ENCODE measurements at places on chromosomes 16 and 17. TPM values are rescaled to one million over a fixed set of nuclear protein-coding genes. Genes with fewer than 3 reads are reported as not detected.

Gene KRTAP9-7
- not detected for polyA plus RNA-seq

Gene ITGAD
- polyA plus RNA-seq: not detected

Gene BCAR1
- not detected for polyA plus RNA-seq

Gene OTOP2
- not detected for polyA plus RNA-seq

Gene CD300LB
- polyA plus RNA-seq: 0.60 TPM

Gene MT1F
- polyA plus RNA-seq: 4.1 TPM

Gene KIF2B
- not detected for polyA plus RNA-seq

Gene TEKT5
- polyA plus RNA-seq: not detected

Gene C17orf67
- 2.2 TPM for polyA plus RNA-seq

Gene DNAI2
- polyA plus RNA-seq: not detected

Gene TNFRSF13B
- 10.6 TPM for polyA plus RNA-seq

Gene FBXL19
- 0.22 TPM for polyA plus RNA-seq

Gene KRTAP4-4
- not detected for polyA plus RNA-seq

Gene PLEKHM1
- 17.5 TPM for polyA plus RNA-seq

Gene GAS2L2
- not detected for polyA plus RNA-seq

Gene KRT9
- polyA plus RNA-seq: not detected

Gene ASIC2
- not detected for polyA plus RNA-seq

Gene RAB37
- 57.6 TPM for polyA plus RNA-seq

Gene MYH2
- polyA plus RNA-seq: not detected

Gene ACSM2A
- not detected for polyA plus RNA-seq

Gene CACNG5
- polyA plus RNA-seq: not detected

Gene ACSM3
- polyA plus RNA-seq: 6.2 TPM

Gene METTL26
- 66.3 TPM for polyA plus RNA-seq

Gene TLCD3B
- not detected for polyA plus RNA-seq

Gene GPR179
- not detected for polyA plus RNA-seq

Gene PDP2
- 2.9 TPM for polyA plus RNA-seq

Gene DYNLRB2
- not detected for polyA plus RNA-seq

Gene CIBAR2
- not detected for polyA plus RNA-seq
